Foreskin keratinocyte (primary cell): ENCODE measurements at places on chromosomes 11 and 22.

- no peak for DNase-seq
Measured at GRCh38 chr11:61498767-61499341, 9.7 kb upstream of the LRRC10B start.

- no peak for DNase-seq
Measured at GRCh38 chr11:2380807-2381350, 3.8 kb downstream of the CD81 start.

DNA sequence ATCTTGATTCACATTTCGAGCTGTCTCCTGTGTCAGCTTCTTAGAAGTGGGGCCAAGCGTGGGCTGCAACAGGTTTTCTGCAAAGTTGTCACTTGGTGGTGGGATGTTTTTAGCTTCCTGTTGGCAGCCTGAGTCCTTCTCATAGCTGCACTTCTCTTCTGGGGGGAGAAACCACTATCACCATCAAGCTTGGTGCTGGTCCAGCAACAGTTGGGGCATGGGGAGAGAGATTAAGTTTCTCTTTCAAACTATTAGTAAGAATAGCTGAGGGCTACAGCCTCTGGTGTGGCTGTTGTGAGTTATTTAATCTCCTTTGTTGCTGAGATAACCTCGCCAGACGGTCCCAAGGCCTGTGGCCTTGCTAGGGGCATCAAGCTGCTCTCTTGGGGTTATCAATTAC, 123.3 kb upstream of the CRYBB3 start:
- DNase-seq, result no peak

DNA sequence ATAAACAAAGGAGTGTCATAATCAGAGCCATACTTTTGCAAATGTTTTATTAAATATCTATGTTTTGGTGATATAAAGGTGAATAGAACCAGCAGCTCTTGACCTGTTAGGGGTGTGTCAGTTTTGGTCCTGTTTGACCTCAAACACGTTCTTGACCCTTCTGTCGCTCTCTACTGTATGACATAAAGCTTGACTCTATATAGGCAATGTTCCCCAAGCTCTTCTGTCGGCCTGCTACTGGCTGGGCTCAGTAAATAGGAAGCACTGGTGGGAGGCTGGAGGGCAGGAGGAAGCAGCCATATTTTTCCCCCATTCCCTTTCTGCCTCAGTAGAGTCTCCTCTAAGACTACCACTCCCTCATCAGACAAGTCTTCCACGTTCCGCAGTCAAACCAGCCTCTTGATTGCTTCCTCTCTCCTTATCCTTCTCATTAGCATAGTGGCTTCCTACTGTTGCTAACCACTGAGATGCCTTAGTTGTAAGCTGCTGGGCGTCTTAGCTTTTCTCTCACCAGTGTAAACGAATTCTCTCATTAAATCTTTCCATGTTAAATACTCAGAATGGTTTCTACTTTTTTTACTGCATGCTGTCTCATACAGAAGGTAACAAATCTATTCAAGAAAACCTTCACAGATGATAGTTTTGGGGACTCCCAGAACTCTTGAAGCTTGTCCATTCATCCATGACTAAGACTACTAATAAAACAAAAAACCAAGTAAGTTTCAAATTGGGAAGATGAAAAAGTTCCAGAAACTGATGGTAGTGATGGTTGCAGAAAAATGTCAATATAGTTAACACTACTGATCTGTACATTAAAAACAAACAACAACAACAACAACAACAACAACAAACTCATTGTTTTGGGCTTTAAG, 3.3 kb downstream of the NPAT start:
- no peak for DNase-seq

GRCh38 chr22:21034989-21035388, 2.6 kb upstream of the SLC7A4 start:
- no peak for DNase-seq

GRCh38 chr22:43996170-43996980, 27.7 kb upstream of the PARVB start:
- no peak for DNase-seq

GRCh38 chr11:69207165-69207889, 51.6 kb downstream of the SMIM38 start:
- DNase-seq, result no peak

DNA sequence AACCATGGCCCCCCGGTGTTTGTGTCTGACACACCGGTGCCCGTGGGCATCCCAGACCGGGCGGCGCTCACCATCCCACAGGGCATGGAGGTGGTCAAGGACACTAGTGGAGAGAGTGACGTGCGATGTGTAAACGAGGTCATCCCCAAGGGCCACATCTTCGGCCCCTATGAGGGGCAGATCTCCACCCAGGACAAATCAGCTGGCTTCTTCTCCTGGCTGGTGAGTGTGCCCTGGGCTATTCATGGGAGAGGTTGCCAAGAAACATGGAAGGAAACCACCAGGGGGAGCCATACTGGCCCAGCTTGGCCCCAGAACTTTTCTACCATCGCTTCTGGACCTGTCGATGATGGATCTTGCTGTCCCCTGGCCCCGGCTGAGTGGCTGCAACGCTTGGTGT, 36.5 kb downstream of the PRDM11 start:
- no peak for DNase-seq

DNA sequence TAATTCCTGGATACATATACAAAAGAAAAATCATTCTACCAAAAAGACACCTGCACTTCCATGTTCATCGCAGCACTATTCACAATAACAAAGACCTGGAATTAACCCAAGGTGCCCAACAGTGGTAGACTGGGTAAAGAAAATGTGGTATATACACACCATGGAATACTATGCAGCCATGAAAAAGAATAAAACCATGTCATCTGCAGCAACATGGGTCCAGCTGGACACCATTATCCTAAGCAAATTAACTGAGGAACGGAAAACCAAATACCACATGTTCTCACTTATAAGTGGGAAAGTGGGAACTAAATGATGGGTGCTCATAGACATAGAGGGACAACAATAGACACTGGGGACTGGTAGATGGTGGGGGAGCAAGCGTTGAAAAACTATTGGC, 4.5 kb downstream of the TRPM5 start:
- no peak for DNase-seq

DNA sequence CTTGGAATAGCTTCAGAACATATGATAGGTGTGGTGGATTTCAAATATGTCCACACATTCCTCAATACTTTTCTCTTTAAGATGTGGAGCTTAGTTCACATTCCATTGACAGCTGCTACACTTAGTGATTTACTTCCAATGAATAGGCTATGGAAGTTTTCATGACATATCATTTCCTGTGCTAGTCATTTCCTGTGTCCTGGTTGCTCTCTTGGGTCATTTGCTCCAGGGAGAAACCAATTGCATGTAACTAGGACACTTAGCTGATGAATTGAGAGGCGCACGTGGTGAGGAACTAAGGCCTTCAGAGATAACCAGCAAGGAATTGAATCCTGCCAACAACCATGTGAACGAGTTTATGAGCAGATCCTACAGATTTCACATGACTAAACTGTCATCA, 120.9 kb downstream of the SLC17A6 start:
- peak; percentile 99 for DNase-seq

- DNase-seq, result no peak
Measured at GRCh38 chr22:25098445-25099081, 101.1 kb upstream of the CRYBB3 start.

DNA sequence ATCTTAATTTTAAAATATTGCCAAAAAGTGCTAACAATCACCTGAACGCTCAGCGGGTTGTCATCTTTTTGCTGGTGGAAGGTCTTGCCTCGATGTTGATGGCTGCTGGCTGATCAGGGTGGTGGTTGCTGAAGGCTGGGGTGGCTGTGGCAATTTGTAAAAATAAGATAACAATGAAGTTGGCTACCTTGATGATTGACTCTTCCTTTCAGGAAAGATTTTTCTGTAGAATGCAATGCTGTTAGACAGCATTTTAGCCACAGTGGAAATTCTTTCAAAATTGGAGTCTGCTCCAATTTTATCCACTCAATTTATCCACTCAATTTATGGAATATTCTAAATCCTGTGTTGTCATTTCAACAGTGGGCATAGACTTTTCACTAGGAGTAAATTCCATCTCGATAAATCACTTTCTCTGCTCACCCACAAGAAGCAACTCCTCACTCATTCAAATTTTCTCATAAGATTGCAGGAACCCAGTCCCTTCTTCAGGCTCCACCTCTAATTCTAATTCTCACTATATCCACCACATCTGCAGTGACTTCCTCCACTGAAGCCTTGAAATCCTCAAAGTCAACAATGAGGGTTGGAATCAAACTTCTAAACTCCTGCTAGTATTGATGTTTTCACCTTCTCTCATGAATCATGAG, 78.8 kb downstream of the LINC01488 start:
- peak; percentile 32 for DNase-seq

DNA sequence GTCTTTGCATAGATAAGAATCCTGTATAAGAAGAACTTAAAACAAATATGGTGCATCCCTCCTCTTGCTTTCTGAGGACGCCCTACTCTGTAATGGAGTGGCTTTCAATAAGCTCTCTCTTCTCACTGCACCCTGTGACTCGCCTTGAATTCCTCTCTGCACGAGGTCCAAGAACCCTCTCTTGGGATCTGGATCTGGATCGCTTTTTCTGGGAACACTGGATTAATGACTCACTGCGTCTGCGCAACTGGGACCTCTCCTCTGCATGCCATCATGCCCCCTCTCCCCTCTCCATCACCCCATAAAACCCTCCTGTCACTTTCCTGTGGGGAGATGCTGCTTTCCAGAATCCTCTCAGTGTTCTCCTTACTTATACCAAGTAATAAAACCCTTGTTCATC, 15.1 kb upstream of the CABP2 start:
- DNase-seq, result no peak

DNA sequence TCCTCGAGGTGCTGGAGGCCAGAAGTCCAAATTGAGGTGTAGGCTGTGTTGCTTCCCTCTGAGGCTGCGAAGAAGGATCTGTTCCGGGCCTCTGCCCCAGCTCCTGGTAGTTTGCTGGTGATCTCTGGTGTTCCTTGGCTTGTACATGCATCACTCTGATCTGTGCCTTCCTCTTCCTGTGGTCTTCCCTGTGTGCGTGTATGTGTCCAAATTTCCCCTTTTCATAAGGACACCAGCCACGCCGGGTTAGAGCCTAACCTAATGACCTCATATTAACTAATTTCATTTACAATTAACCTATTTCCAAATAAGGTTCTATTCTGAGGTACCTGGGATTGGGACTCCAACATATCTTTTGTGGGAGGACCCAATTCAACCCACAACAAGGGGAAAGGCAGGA, 21.5 kb downstream of the RIBC2 start:
- no peak for DNase-seq

GRCh38 chr22:46250783-46251125, 661 bp upstream of the CDPF1 start:
- no peak for DNase-seq

DNA sequence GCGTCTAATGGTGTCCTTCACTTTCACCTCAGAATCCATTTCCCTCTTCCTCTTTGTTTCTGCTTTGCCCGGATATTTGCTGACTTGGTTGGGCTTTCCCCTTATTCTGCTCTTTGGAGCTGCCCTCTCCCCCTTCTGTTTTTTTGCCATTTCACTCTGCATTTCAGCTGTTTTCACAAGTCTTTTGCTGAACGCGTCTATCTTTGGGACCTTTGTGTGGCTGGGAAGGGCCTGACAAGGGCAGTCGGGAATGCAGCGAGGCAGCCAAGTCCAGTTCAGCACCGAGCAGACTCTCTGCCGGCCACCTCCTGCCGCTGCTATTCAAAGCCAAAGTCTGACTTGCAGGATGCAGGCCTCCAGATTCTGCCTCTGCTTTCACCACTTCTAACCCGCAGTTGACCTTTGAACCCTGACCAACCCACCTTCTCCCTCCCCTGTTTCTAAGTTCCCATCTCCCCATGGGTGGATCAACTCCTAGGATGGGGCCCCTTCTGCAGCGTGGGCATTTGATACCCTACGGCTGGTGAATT, 38.2 kb downstream of the FEZ1 start:
- no peak for DNase-seq

GRCh38 chr11:44267006-44267749, 42.8 kb downstream of the ALX4 start:
- DNase-seq, result no peak

GRCh38 chr11:47881145-47881544, 33.0 kb upstream of the NUP160 start:
- DNase-seq, result no peak

DNA sequence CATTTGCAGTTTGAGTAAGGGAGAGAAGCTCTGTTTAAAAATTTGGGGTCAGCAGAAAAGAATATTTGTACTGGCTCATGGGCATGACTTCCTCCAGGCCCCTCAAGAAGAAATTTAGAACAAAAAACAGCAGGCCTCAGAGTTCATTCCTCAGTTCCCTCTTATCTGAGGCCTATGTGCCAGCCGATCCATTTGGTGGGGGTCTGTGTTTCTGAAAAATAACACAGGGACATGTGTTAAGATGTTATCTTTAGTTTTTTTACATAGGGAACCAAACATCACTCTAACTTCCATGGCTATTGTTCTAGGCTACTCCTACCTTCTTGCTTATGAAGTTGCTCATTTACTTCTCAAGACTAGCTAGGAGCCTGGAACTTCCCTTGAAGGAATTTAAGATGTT, 16.2 kb upstream of the HSD17B12 start:
- DNase-seq, result no peak

DNA sequence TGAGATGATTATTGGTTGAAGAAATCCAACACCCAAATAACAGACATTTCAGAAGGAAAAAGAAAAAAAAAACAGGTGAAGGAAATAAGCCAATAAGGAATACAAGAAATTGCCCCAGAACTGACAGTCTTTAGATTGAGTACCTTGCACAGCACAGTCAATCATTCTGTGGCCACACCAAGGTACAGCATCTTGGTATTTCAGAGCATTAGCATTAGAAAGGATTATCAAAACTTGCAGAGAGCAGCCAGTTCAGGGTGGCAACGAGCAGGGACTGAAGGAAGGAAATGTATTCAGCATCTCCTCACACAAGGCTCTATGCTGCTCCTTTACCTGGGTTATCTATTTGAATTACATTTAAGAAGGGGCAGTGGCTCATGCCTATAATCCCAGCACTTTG, 2.1 kb downstream of the ADA2 start:
- no peak for DNase-seq

DNA sequence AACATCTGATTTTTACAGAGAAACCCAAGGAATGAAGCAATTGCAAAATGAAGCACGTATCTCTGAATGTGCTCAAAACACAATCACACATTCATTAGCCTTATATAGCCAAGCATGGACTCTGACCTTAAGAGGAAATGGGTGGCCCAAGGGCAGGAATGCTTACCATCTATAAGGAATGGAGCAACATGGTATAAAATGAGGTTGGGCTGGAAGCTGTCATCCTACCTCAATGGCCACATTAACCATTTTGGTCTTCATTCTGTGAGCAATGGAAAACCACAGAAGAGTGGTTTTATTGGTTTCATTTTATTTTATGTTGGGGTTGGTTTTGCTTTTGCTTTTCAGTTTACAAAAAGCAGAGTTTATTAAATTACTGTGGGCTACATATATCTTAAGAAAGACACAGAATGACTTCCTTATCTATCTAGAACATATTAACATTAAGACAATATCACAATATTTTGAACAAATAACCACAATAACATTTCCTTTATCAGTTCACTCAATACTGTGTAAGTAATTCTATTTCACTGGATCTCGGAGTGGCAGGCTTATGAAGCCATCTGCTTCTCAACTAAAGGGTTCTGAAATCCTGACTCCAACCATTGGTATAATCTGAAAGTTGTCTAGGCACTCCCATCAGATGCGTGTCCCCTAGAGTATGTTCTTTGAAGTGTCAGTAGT, 10.8 kb upstream of the MS4A13 start:
- no peak for DNase-seq
